ENCODE measurements at places on chromosomes 1 and 21.
A peak's percentile ranks its signal among the peaks of the same experiment; 100 is the strongest.

DNA sequence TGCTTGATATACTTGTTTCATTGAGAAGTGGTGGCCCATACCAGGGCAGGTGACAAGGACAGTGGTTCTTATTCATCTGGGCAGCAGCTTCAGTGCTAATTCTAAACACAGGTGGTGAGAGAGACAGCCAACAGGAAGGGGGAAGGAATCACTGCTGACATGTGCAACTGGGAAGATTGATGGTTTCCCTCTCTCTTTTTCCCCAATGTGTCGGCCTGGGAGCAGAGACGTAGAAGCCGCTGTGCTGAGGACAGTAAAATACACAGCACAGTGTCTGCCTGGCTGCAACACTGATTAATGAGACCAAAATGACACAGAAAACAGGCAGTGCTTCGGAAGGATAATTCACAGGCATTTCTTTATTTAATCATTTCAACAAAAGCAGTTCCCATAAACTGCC lies 48.8 kb downstream of the WARS2 start:
- DNase-seq: no peak

DNA sequence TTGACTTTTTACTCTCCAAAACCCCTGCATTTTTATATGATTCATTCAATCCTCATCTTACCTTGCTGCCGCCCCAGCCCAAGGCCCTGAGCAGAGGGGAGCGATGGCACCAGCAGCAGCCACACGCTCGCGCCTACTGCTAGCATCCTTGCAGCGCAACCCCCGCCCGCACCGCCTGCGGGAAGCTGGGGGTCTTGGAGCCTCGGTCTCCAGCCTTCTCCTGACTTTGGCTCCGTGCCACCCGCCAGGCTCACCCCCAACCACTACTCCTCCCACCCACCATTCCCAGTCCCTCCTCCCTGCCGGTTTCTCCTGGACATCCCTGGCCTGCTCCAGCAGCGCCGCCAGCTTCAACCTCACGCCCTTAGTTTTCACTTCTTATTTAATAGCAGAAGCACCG lies 76.6 kb downstream of the RPE65 start:
- DNase-seq: peak; percentile 18

DNA sequence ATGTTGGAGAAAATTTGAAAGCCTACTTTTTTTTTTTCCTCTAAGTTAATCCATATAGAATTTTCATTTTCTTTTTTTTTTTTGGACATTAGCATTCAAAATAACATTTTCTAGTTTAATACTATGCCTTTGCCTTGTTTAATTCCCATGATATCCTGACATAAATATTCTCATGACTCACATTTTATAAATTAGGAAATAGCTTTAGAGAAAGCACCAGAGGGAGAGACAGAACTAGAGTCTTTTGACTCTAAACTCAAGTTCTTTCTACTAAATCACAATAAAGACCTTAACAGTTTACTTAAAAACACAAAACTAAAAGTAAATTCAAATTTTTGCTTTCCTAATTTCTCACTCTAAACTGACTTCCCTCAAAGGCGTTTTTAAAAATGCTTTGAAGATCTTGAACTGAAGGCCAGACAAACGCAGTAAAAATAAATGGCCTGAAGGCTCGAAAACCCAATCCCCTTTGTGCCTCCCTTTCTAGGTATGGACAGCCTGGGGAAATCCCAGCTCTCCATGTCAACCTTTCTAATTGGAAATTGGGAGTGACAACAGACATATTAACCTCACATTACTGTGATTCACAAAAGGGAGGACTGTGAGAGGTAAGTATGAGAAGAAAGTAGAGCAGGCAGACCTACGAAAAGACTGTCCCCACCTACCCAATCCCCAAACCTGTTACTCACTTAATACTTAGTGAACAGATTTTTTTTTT lies 104.6 kb downstream of the ENAH start:
- no peak for DNase-seq

DNA sequence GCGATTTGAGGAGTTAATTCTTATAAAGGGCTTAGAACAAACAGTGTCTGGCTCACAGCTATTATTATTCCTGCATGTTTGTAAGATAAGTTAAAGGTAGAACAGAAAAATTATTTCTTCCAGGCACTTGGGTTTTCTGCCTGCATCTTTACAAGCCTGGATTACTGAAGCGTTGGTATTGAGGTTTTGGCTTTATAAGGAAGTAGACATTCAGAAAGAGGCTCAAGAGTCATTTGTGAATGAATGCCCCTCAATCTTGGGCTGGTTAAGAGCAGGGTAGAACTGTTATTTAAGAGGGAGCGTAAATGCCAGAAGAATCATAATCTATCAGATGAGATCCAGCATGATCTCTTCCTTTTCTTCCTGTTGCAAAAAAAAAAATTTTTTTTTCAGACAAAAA lies 77.3 kb upstream of the ARID1A start:
- no peak for DNase-seq

GRCh38 chr1:167987174-167987573 lies 50.3 kb upstream of the MPC2 start:
- no peak for DNase-seq

DNA sequence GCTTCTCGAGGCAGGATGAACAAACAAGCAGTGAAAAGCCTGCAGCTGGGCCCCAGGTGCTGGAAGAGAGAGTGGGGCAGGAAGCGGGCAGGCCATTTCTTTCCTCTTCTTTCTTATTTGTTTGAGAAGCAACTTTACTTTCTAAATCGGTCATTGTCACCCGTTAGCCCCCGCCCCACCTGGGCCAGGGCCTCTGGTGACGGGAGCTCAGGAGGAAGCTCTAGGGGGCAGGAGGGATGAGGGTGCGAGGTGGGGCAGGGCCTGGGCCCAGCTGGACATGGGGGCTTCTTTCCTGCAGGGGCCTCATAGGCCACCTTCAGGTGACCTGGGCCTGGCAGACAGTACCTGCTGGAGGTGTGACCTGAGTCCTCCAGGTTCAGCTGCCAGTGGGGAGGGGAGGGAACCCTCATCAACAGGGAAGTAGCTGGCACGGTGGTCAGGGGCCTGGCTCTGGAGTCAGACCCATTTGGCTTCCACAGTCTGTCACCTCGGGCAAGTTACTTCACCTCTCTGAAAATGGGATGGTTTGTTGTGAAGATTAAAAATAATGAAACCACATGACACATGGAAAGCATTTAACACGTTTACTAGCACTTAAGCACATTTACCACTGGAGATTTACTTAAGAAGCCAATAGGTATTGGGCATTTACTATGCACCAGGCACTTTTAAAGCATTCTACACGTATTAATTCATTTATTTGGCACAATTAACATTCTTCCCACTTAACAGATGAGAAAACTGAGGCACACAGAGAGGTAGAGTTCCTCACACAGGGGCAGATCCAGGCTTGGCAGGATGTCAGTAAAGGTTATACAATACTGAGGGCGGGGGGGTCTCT lies 54.1 kb upstream of the ID3 start:
- DNase-seq: no peak

GRCh38 chr1:206963119-206963712 lies 7.0 kb downstream of the FCAMR start:
- no peak for DNase-seq

- DNase-seq: no peak
These were observed 229.5 kb downstream of the TOMM20 start for GRCh38 chr1:234899041-234899729.

GRCh38 chr1:243250102-243250501 lies 5.0 kb downstream of the CEP170 start:
- no peak for DNase-seq

- DNase-seq: no peak
These were observed 454.4 kb upstream of the ADGRL4 start for GRCh38 chr1:79460773-79461436.

- DNase-seq: no peak
These were observed 15.5 kb downstream of the ETS2 start for GRCh38 chr21:38821248-38821647.

GRCh38 chr1:175367896-175368295 lies 175.3 kb upstream of the KIAA0040 start:
- no peak for DNase-seq

GRCh38 chr1:156627313-156627880 lies 8.2 kb downstream of the HAPLN2 start:
- no peak for DNase-seq

GRCh38 chr1:3163356-3163755 lies 94.4 kb downstream of the PRDM16 start:
- DNase-seq: no peak

GRCh38 chr1:30001732-30002039 lies 721.7 kb downstream of the MATN1 start:
- no peak for DNase-seq

GRCh38 chr1:24004132-24004531 lies 24.0 kb upstream of the SRSF10 start:
- DNase-seq: no peak

DNA sequence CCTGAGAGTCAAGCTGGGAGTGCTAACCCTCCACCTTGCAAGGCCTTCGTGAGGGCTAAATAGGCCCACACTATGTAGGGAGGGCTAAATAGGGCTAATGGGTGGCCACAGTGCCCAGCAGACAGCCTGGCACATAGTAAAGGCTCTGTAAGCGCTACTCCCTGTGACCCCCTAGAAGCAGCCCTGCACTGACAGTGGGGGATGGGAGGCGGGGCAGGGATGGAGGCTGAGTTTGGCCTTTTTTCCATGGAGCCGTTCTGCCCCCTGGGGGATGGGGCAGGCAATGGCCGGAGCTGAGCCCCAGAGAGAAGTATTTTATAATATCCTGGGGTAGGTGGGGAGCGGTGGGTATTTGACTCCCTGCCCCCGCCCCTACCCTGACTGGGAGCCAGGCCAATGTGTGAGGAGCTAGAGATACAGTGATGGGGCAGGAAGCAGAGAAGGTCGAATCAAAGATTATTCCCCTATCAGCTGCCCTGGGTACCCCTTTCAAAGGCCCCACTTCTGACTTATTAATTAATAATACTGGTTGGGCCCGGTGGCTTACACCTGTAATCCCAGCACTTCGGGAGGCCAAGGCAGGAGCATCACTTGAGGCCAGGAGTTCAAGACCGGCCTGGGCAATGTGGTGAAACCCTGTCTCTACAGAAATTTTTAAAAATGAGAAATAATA lies 42.3 kb downstream of the LACTBL1 start:
- DNase-seq: peak; percentile 88

DNA sequence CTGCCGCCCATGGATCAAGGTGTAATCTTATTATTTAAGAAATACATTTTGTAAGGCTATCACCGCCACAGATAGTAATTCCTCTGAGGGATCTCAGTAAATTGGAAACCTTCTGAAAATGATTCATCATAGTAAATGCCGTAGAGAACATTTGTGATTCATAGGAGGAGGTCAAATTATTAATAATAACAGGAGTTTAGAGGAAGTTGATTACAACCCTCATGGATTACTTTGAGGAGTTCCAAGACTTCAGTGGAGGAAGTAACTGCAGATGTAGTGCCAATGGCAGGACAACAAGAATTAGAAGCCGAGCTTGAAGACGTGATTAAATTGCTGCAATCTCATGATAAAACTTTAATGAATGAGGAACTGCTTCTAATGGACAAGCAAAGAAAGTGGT lies 280.1 kb downstream of the PTPRC start:
- no peak for DNase-seq

- no peak for DNase-seq
These were observed 61.3 kb downstream of the TESK2 start for GRCh38 chr1:45429561-45430159.

DNA sequence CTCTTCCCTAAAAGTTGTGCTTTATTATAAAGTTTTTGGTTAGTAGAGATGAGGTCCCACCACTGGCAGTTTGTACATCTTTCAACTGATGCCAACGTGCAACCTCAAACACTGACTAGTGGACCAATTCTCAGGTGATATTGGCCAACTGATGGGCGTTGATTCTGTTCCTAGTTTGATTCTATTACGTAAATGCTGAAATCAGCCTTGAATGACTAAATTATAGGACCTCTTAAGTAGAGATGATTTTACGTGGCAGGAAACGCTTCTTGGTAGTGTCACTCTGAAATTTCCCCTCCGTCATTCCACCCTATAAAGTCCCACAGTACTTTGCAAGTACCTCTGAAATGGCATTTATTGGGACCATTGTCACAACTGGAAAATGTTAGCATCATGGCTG lies 8.8 kb upstream of the FNDC7 start:
- DNase-seq: no peak

GRCh38 chr1:231040019-231040799 lies at the start of gene FAM89A:
TSS of gene FAM89A (minus strand) at chr1:231040254. CDS start at chr1:231040211, 43 bp downstream.
- peak; percentile 97 for DNase-seq

GRCh38 chr1:151472856-151473731 lies 13.8 kb upstream of the POGZ start:
- no peak for DNase-seq

- DNase-seq: no peak
These were observed 21.6 kb upstream of the PTP4A2 start for GRCh38 chr1:31959521-31960340.

GRCh38 chr21:32378956-32379355 lies 13.9 kb downstream of the URB1 start:
- DNase-seq: no peak

Measured in D341Med (cell line).